GM03348 (cell line): ENCODE measurements at places on chromosomes 7 and 10.

DNA sequence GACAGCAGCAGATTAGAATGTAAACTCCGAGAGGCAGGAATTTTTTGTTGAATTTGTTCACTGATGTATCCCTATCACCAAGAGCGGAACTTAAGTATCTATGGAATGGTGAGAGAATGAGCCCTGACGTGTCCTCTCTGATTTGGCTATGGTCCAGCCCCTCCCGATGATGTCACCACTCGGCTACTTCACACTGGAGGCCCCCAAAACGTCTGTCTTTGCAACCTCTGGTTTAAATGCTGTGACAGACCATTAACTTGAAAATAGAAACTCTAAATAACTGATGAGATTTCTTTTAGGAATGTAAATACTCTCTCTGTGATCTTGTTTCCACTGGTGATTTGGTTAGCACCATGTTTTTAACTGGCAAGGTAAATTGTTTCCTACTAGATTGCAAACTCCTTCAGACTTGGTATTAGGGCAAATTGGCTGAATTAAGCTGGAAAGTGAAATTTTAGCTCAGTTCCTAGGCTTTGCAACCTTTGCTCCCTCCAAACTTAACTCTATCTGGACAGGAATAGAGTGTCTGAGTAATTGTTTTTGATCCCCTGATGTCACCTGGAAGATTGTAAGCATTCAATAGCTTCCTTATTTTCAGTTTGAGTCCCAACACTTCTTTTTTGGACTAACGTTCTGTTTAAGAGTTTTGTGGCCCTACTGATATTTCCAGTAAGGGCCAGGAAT, 19.1 kb downstream of the SLC16A12 start:
- peak; percentile 66 for DNase-seq

DNA sequence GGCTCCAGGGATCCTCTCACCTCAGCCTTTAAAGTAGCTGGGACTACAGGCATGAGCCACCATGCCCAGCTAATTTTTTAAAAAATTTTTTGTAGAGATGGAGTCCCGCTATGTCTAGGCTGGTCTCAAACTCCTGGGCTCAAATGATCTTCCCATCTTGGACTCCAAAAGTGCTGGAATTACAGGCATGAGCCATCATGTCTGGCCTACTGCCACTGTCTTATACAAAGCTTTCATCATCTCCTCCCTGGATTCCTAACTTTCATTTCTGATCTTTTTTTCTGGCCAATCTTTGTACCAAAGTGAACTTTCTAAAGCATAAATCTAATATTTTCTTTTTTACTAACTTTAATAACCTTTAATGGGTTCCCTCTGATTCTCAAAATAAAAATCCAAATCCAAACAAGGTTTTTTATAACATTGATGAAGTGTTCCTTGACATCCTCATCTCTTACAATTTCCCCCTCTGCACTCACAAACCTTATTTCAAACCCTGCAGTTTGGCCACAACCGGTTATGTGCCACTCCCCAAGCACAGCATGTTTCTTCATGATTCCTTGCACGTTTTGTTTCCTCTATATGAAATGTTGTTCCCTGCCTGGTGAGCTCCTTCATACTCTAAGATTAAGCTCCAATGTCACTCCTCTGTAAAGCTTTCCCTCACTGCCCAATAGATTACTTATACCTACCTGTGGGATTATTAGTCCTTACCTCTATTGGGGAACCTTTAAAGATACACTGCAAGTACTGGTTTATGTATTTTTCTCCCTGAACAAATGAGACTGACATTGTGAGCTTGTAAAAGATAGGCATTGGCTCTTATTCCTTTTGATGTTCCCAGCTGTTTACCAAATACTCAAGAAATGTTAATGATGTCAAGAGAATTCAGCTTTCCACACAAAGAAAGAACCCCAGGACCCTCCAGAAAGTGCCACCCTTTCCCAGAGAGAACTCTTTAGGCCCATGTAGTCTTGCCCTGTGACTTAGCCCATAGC, 101.7 kb downstream of the HOXA1 start:
- peak; percentile 45 for DNase-seq

GRCh38 chr7:86926732-86927131, 132.7 kb downstream of the ELAPOR2 start:
- DNase-seq: peak; percentile 61

DNA sequence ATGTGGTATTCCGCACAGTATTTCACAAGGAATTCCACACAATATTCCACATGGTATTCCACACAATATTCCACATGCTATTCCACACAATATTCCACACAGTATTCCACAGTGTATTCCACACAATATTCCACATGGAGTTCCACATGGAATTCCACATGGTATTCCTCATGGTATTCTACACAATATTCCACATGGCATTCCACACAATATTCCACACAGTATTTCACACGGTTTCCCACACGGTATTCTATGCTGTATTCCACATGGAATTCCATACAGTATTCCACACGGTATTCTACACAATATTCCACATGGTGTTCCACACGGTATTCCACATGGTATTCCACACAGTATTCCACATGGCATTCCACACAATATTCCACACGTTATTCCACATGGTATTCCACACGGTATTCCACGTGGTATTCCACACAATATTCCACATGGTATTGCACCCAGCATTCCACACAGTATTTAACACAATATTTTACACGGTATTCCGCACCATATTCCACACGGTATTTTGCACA, 137.3 kb upstream of the CHST15 start:
- no peak for DNase-seq

DNA sequence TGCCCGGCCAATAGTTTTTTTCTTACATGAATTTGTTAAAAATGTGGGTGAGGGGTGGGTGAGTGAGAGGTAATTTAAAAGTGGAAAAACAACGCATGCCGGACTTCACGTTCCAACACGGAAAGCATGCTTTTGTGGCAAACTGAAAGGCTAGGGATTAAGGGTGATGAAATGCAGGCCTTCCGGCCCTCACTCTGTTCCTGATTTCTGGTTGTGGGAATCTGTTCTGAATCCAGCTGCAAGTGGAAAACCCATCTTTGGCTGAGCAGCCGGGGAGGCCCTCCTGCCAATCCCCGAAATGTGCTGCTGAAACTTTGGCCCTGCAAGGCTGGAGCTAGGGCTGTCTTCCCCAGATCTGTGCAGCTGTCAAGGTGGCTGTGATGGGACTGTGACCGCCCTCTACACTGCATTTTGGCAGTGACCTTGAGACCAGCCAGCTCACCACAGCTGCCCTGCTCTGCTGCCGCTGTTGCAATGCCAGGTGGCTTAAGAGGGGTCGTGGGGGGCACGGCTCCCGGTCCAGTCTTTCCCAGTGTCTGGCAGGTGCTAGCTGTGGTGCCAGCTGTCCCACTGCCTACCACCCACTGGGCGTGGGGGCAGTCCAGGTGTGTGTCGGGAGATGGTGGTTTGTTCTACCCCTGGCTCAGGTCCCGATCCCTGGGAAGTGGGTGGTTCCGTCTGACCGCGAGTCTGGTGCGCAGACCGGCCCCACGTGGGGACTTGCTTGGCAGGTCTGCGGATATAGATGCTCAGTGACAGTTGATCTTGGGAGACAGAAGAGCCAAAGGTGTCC, 39.0 kb downstream of the TET1 start:
- DNase-seq: peak; percentile 62
